Left lung (tissue), 14 donors: ENCODE measurements at places on chromosomes 3 and 15. TPM values are rescaled to one million over a fixed set of nuclear protein-coding genes. Genes with fewer than 3 reads are reported as not detected.

GRCh38 chr3:88640581-88640980, 466.8 kb upstream of the EPHA3 start:
- no peak for DNase-seq

DNA sequence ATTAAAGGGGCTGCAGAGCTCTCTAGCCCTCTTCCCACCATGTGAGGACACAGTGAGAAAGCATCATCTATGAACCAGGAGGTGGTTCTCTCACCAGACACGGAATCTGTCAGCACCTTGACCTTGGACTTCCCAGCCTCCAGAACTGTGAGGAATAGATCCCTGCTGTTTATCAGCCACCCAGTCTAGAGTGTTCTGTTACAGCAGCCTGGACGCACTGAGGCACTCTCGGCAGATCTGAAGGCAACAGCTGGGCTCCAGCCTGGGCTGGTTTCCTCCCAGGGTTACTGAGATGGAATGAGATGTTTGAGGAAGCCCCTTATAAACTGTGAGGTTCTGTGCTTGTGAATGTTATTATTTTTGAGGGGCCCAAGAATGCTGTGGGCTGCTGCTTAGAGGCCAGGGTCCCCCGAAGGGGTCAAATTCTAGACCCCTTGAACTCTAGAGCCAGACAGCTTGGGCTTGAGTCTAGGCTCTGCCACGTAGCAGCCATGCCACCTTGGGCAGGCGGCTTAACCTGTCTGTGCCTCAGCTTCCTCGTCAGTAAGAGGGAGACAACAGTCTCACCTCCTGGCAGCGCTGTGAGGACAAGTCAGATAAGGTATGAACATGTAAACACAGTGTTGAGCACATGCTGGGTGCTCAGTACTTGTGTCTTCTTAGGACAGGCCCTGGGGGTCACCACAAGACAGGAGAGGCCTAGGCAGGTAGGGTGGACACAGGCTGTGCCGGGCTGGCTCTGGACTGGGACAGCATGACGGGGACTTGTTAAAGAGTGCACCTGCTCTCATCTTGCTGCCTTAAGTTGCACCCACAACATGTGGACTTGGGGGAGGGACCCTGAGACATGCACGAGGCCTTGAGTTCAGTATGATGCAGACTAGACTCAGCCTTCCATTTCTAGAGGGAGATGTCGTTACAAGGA, 49.2 kb downstream of the MGLL start:
- DNase-seq: no peak

The PEX5L gene
- not detected for total RNA-seq

The SPESP1 gene
- 5.0 TPM for total RNA-seq

DNA sequence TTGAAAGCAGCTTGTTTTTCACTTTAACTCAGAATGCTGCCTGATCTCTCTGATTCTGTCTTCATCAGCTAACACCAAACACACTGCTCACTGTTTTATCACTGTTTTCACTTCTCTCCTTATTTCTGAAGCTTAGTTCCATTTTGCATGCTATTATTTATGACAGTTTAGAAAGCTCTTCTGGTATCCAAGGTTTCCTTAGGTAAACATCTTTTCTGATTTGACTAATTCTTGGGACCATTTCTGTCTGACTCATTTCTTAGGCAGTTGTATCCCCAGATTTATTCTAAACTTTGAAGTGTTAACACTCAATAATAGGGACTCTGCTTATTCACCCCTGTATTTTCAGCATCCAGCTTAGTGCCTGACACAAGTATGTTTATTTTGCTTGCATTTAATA, 167.7 kb downstream of the BCHE start:
- DNase-seq: no peak
